ENCODE measurements at places on chromosomes 4 and X.

GRCh38 chrX:345020-345925 lies 26.7 kb upstream of the GTPBP6 start:
- DNase-seq, result no peak

GRCh38 chrX:118553042-118553710 lies 57.6 kb downstream of the DOCK11 start:
- DNase-seq, result no peak

DNA sequence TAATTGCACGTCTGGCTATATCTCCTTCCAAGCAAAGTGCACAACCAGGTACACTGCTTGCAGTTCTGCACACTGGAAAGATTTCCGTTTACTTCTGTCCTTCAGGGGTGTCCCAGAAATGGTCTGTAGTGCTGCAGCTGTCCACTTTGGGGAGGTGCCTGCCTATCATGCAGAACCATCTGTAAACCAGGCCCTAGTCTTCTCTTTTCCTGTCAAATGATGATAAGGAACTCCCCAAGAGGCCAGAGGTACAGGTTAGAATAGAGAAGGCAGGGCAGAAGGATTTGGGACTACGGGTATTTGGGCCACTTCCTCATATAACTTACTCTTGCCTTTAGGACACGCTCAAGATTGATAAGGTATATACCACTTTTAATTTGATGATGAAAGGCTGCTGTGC lies 746.9 kb downstream of the FAT4 start:
- no peak for DNase-seq

GRCh38 chrX:130539721-130540321 lies 138.0 kb downstream of the RBMX2 start:
- peak; percentile 62 for DNase-seq

- DNase-seq, result peak; percentile 72
Measured at GRCh38 chr4:169485791-169486742, 126.3 kb downstream of the NEK1 start.

DNA sequence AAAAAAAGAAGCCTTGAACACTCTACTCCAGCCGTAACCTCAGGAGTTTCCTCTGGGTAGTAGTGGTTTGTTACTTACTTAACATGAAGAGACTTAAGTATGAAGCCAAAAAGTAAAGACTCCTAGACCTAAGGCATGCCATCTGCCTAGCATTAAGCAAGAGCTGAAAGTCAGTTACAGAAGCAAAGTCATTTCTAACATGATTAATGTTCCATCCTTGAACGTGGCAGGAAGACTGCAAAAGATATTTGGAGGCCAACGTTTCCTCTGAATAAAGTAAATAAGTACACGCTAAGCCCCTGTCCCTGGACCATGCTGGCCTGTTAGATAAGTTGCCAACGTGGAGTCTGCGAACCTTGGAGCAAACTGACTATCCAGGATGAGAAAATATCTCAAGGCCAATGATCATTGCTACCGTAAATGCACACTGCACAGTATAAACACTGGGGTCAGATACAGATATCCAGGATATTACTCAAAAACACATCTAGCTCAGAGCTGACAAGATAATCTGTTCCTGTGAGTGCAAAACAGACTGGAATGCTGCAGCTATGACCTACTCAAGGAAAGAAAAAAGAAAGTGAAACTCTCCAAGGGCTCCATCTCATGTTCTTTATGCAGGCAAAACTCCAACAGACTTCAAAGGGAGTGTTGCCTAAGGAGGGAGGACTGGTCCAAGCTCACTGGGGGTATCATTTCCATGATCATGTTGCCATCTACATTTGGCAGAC lies 255.8 kb downstream of the COL25A1 start:
- no peak for DNase-seq

DNA sequence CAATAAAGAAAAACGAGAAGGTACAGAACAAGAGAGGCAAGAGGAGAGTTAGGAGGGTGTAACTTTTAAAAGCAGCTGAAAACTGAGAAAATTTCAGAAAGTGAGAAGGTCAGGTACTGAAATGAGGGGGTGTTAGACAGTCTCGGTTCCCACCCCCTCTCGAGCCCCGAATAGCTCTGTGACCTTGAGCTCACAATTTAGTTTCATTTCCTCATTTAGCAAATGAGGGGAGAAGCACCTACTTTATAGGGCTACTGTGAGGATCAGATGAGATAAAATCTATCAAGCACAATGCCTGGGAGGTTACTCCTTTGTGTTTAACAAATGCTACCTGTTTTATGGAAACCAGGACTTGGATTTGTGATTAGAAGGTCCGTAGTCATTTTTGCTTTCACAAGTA lies 4.9 kb downstream of the UGT8 start:
- no peak for DNase-seq

GRCh38 chrX:29318012-29318411 lies 730.8 kb downstream of the IL1RAPL1 start:
- no peak for DNase-seq

GRCh38 chrX:43882294-43882681 lies at the start of gene MAOB:
MAOB (minus strand) TSS chrX:43882450; CDS start chrX:43882299, 151 bp downstream.
- no peak for DNase-seq

DNA sequence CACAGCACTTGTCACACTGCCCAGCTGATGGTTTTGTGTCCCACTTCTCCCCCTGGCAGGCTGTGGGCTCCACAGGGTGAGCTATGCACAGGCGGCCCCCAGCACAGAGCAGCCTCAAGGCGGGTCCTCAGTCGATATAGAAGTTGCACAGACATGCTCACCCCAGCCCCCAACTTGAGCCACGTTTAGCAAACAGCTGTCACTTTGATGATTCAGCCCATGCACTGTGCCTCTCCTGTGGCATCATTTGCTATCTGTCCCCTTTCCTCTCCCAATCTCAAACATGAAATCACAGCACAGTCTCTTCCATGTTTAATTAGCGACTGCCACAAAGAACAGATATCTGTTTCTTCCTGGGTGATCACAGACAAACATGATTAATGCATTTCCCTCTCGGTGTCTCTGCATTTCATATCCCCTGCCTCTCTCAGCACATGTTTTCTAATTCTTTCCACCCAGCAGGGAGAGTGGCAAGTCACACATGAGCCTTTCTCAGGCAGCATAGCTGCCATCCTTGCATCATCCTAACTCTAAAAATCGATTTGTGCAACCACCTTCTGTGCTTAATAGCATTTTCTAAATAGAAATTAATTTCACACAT lies 204.9 kb downstream of the EVC2 start:
- DNase-seq, result no peak

DNA sequence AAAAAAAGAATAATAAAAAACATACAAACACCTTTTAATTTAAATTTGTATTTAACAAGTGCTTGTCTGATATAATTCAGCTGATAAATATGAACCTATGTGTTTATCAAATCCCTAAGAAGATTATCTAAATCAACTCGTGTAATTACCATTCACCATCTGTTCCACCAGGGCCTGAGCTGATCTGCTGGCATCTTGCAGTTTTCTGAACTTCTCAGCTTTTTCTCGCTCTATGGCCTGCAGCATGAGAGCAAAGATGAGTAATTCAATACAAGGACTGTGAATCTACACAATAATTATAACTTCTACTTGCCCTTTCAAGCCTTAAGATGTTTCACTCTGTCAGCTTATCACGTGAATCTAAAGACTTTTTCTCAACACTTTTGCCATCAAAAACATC lies 709.7 kb downstream of the DMD start:
- no peak for DNase-seq

GRCh38 chr4:119210775-119211174 lies 1.7 kb upstream of the USP53 start:
- DNase-seq, result peak; percentile 44

DNA sequence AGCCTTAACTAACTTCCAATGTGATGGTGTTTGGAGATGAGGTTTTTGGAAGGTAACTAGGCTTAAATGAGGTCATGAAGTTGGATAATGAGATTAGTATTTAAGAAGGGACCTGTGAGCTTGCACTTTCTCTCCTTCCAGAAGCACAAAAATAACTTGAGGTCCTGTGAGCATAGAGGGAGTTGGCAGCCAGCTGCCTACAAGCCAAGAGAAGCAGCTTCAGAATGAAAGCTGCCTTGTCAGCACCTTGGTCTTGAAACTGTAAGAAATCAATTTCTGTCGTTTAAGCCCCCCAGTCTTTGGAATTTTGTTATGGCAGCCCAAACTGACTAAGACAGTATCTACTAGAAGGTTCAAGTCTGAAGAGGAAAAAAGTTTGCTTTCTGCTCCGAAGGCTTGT lies 280.2 kb upstream of the GALNTL6 start:
- DNase-seq, result no peak
